ENCODE measurements at places on chromosomes 5 and 9. TPM values are rescaled to one million over a fixed set of nuclear protein-coding genes. Genes with fewer than 3 reads are reported as not detected.

GRCh38 chr5:95858023-95858461 is 35.5 kb upstream of the GLRX start:
- H3K36me3 ChIP-seq: no peaks in the 10 kb centered on the region
- peaks cover 63% of the 10 kb centered on the region for H3K4me1 ChIP-seq
- H3K27ac ChIP-seq: peak overlapping the region; percentile 87

SNCB gene
- total RNA-seq: 0.91 TPM

- H3K36me3 ChIP-seq: no peaks in the 10 kb centered on the region
- H3K4me3 ChIP-seq: no peak overlapping the region
- H3K27me3 ChIP-seq: no peaks in the 10 kb centered on the region
- DNase-seq: no peak
These were observed 581.5 kb downstream of the CCDC171 start for GRCh38 chr9:16134351-16134750.

- no peaks in the 10 kb centered on the region for H3K27me3 ChIP-seq
- H3K36me3 ChIP-seq: no peaks in the 10 kb centered on the region
- no peaks in the 10 kb centered on the region for H3K4me1 ChIP-seq
- DNase-seq: no peak
- H3K4me3 ChIP-seq: no peak overlapping the region
These were observed 34.7 kb downstream of the CAPSL start for GRCh38 chr5:35903631-35904203.

All from psoas muscle (tissue), 8 donors.